ENCODE measurements at places on chromosomes 12 and 14.

DNA sequence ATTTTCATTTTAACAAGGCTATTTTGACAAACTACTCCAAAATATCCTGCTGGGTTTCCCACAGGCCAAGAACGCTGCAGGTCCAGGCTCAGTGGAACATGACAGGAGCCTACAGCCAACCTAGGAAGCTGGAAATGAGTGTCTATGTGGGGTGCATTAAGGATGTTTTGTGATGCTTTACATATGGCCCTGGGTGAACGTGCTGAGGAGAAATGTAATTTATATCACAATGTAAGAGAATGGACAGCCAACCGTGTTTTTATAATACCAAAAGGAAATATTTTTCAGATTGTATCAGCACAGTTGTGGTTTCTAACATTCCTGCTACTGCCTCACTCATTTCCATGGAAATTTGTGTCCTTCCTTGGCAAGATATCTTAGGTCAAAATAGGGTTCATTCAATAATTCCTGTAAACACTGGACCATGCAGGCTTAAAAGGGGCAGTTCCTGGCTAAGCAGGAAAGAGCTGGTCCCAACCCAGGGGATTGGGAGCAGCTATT is 51.5 kb downstream of the ST8SIA1 start:
- no peak for DNase-seq

- DNase-seq, result no peak
Measured at GRCh38 chr14:60204104-60204842, 39.1 kb upstream of the DHRS7 start.

- DNase-seq, result peak; percentile 28
Measured at GRCh38 chr14:30681752-30682355, 59.7 kb downstream of the SCFD1 start.

- no peak for DNase-seq
Measured at GRCh38 chr14:100748944-100749343, 22.3 kb downstream of the DLK1 start.

Measured in SK-MEL-5 (cell line).